ENCODE measurements at places on chromosomes 1 and 21.

- no peak for DNase-seq
Measured at GRCh38 chr1:200739702-200740570, 1.2 kb downstream of the CAMSAP2 start.

DNA sequence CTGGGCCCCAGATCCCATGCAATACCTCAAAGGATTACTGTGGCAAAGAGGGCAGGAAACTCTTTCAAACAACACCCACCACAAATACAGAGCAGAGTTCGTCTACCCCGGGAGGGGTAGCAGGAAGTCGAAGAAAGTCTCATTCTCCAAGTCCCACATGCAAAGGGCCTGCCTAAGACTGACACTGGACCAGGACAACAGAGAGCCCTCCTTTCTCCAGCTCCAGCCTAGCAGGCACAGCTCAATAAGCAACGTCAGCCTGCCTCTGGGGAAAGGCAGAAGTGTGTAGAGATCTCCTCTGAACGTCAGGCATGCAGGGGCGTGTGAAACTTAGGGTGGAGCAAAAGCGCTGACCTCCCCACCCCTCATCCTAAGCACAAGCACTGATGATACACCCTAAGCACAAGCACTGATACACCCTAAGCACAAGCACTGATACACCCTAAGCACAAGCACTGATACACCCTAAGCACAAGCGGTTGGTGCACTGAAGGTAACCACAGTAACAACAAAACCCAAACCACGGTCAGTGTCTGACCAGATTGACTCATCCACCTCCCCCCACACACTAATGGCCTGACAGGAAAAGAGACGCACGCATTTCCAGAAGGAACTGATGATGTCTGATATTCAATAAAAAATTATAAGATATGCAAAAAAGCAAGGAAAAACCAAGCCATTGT lies 1.3 kb downstream of the KRTAP12-3 start:
- no peak for DNase-seq

GRCh38 chr1:235549351-235550139 lies 45.3 kb upstream of the B3GALNT2 start:
- DNase-seq: no peak

DNA sequence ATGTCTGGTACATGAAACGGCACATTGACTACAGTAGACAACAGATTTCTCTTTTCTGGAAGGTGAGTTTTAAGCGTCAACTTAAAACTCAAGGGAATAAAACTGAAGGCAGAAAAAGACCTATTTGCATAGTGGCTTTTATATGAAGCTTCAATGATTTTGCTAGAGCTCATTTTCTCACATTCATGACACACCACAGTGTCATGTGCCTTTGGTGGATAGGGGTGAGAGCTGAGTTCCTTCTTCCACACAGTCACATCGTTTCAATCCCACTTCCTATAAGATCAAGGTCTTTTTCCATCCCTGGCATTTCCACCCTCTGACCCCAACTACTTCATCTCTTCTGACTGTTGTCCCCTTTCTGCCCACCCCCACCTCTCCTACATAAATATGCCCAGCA lies 31.0 kb downstream of the IL12RB2 start:
- peak; percentile 44 for DNase-seq

DNA sequence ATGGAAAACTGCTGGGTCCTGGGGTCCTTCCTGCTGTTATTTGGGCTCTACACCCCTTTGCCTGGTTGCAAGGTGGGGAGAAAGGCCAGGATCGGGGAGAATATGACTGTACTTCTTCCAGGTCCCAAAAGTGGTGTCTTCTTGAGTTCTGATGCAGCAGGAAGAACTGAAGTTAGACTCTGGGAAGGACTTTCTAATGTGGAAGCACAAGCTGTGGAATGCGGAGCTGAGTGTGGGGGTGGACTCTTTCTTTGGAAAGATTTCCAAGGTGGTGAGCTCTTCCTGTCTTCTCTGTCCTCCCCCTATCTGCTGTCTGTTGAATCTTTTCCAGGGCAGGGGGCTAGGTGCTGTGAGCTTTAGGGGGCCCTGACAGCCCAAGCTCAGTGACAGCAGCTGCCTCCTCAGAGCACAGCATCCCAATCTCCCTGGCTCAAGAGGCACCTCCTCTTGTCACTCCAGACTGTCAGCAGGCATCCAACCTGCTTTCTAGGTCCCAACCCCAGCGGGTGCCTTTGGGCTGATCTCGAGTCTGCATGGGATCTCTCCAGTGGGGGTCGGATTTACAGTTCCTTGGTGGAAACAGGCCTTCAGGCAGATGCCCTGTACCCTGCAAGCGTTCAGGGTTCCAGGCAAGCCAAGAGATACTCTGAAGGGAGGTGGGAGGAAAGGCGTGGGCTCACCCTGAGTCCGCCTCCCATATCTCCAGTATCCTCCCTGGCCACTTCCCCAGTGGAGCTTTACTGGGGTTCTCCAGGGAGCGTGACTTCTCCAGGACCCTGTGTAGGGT lies 23.2 kb downstream of the ADORA1 start:
- DNase-seq: no peak

DNA sequence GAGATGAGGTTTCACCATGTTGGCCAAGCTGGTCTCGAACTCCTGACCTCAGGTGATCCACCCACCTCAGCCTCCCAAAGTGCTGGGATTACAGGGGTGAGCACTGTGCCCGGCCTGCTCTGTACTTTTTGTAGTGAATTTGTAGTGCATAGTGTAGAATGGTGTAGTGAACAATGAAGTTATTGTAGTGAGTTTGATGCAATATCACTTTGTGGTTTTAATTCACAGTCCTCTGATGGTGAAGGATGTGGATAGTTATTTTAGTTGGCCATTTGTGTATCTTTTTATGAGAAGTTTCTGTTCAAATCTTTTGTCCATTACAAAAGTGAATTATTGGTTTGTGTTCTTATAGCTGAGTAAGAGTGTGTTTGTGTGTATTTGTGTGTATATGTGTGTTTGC lies 57.6 kb downstream of the PDE4B start:
- DNase-seq: no peak

DNA sequence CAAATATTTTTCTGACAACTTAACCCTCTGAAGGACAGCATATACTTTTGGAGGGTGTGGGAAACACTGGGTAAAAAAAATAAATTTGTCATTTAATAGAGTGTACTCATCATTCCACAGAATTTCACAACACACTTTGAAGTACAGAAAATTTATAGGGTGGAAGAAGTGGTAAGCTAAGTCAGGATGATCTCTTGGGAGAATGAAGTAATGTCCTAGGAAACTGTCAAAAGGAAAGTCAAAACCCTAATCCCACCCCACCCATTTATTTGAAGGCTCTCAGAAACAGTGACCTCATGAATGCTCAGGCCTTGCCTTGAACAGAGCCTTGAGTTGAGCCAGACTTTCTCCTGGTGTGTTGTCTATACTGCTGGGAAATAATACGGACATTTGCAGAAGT lies 7.3 kb upstream of the UAP1 start:
- DNase-seq: no peak

- DNase-seq: no peak
Measured at GRCh38 chr1:67634396-67634935, 50.5 kb upstream of the GADD45A start.

DNA sequence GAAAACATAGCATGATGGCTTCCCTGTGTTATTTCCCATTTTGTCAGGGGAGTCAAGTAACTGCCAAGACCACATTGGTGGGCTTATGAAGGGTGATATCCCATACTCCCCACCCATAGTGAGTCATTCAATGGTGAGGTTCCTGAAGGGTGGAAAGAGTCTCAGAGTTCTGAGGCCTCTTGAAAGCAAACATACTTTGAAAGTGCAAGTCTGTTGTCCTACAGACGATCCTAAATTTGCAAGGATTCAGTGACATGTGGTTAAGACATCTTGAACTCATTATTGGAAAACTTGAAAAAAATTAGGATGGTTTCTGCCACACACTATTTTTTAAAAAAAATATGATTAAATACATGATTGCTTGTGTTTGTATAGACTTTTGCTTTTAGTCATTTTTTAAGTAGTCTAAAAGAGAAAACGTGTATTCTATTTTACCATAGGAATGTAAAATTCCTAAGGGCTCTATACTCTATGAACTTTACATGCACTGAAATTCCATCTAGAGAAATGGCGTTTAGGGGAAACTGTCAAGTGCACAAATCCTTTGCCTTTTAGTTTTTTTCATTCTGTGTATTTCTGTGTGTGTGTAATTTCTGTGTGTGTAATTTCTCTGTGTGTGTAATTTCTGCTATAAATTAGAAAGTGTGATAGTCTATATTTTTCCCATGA lies 225.5 kb upstream of the ADAMTS5 start:
- DNase-seq: no peak

GRCh38 chr1:54342288-54342687 lies 63.9 kb downstream of the SSBP3 start:
- no peak for DNase-seq

- no peak for DNase-seq
Measured at GRCh38 chr1:5120559-5120958, 466.1 kb downstream of the AJAP1 start.

- no peak for DNase-seq
Measured at GRCh38 chr1:5938101-5938646, 54.1 kb downstream of the NPHP4 start.

DNA sequence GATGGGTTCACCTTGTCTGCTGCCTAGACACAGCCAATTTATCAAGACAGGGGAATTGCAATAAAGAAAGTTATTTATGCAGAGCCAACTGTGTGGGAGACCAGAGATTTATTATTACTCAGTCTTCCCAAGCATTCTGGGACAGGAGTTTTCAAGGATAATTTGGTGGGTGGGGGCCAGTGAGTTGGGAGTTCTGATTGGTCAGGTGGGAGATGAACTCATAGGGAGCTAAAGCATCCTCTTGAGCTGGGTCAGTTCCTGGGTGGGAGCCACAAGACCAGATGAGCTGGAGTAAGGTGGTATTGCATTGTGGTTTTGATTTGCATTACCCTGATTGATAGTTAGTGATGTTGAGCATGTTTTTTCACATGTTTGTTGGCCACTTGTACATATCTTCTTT lies 86.1 kb downstream of the PRKAB2 start:
- no peak for DNase-seq

- DNase-seq: no peak
Measured at GRCh38 chr1:60922304-60922703, 160.1 kb upstream of the NFIA start.

- DNase-seq: no peak
Measured at GRCh38 chr1:198910816-198911215, 272.0 kb downstream of the PTPRC start.

DNA sequence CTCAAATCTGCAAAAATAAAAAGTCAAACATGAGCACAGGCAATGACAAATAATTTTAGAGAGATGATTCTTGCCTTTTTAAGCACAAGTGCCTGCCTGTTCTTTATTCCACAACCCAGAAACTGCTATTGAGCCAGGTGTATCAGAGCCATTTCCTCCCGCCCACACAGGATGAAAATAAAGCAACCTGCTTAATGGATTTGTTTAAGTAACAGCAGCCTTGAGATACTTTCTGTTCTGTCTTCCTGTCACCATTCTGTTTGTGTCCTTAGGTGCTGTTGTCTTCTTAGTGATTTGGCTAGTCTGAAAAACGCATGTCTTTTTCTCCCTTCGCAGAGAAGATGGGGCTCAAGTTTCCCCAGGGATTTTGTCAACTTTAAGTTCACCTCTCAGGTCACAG lies 11.4 kb downstream of the RPE65 start:
- no peak for DNase-seq

DNA sequence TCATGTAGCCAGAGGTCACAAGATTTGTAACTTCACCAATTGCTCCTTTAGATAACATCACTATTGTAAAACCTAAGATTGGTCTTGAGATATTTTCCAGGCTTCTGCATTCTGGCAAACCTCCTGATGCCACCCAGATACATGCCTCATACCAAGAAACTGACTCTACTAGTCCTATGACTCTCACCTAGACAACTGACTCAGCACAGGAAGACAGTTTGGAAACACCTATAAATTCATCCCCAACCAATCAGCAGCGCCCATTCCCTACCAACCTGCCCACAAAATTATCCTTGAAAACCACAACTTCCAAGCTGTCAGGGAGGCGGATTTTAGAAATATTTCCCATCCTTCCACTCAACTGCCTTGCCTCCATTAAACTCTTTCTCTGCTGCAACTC lies 2.6 kb downstream of the NME7 start:
- no peak for DNase-seq

DNA sequence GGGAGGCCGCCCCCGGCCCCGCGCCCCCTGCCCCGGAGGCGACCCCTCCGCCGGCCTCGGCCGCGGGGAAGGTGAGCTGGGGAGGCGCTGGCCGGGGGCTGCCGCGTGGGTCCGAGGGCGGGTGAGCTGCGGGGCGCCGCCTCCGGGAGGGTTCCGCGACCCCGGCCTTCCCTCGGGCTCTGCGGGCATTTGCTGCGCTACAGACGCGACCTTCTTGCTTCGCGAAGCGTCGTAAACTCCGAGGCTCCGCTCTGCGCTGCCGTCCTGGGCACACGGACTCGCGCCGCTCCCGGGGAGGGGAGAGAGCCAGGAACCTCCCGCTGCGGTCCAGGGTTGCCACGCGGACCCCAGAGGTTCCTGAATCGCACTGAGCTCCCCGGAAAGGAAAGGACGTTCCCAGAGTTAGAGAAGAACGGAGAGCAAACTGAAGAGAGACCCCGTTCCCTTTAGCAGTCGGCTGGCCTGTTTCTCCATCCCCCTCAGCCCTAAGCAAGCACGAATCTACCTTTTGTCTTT lies 345 bp downstream of the SLX9 start:
- DNase-seq: no peak

DNA sequence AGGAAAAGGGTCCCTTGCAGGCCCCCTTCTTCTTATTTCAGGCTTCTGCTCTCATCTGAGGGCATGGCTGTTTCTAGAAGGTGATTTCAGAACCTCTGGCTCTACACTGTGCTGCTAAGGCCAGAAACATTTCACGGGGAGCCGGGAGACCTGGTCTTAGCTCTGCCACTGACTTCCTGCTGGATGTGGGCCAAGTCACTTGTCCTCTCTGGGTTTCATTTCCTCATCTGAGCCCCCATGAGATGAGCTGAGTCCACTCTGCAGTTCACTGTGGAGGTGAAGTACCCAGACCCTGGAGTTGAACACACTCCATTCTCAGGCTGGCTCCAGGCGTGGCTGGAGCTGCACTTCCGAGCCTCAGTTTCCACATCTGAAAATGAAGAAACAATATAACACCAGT lies 2.1 kb downstream of the PADI1 start:
- DNase-seq: no peak
